ENCODE measurements at places on chromosomes 11 and 22.

- DNase-seq, result no peak
Observed at GRCh38 chr11:132610791-132611190, 921.5 kb downstream of the OPCML start.

GRCh38 chr22:22771696-22772377 lies 115.8 kb upstream of the IGLL5 start:
- DNase-seq, result no peak

GRCh38 chr11:9462172-9462799 lies 1.5 kb downstream of the ZNF143 start:
- no peak for DNase-seq

- no peak for DNase-seq
Observed at GRCh38 chr11:1235306-1235900, 12.5 kb downstream of the MUC5B start.

GRCh38 chr11:47980907-47981621 lies 705 bp downstream of the PTPRJ start:
- peak; percentile 33 for DNase-seq

DNA sequence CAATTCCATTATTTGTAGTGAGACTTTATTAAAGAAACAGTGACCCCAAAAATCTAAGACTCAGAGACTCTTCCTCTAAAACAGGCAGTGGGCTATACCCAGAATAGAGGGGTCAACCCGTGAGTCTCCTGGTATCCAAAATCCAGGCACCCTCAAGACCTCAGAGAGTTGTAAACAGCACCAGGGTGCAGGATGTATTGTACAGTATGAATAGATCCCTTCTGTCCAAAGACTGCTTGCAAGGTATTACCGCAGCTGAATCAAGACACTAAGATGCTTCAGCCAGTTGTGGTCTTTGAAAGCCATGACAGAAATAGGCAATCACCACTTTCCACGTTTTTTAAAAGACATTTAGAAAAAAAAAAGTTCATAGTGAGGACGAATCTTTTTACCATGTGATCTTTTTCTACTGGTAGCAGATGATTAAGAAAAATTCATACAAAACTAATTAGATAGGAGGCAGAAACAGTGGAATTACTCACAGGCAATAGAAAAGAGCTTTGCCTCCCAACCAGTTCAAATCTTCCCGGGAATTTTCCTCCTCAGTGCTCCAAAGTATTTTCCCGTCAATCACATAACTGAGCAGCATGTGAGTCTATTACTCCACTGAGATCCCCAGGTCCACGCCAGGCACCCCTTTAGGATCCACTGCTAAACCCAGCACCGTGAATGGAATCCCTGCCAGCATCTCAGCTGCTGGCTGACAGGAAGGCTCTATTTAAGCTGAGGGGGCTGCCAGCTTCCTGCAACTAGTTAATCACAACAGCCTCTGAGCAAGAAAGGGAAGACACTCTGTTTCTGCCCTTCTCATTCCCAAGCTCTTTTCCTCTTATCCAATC lies 113.1 kb downstream of the ETS1 start:
- DNase-seq, result no peak

GRCh38 chr11:111922803-111923202 lies 4.1 kb downstream of the C11orf52 start:
- DNase-seq, result no peak

DNA sequence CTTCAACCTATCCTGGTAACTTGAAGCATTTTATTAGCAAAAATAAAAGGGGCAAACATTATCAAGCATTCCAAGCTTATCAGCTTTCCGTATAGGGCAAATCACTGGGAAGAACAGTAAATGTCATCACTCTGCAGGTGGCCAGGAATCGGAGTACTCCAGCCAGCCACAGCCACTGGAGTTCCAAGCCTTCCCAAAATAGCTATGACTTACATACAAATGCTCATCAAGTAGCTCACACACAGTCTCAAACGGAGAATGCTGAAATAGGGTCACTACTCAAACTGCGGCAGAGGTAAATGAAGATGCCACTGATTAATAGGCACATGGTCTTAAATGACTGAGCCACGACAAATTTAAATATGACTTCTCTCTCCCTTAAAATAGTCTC lies 2.1 kb downstream of the USP28 start:
- DNase-seq, result no peak

DNA sequence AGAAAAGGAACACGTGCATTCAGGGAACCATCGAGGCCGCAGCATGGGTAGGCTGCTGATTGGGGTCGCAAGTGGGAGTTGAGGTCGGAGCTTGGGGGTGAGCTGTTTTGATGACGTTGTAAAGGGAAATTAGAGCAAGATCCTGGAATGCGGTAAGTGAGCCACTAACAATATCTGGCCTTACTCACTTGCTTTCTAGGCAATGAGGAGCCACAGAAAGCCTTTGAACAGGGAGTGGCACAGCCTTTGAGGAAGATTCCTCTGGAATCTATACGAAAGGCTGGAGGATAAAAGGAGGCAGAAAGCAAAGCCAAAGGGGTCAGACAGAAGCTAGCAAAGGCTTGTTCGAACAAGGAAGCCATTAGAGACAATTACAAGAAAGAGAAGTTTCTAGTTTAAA lies 197.5 kb downstream of the LARGE1 start:
- no peak for DNase-seq

- no peak for DNase-seq
Observed at GRCh38 chr11:110314366-110315095, 18.1 kb upstream of the RDX start.

- no peak for DNase-seq
Observed at GRCh38 chr11:134841411-134841810, 429.4 kb upstream of the B3GAT1 start.

- DNase-seq, result peak; percentile 6
Observed at GRCh38 chr22:21587803-21588611, 20.5 kb downstream of the UBE2L3 start.
